Activated naive CD4-positive, alpha-beta T cell treated with anti-CD3 and anti-CD28 coated beads, Interleukin-2, amount 50 U/mL, for 72 hours (primary cell): ENCODE measurements at places on chromosomes 7 and 10. TPM values are rescaled to one million over a fixed set of nuclear protein-coding genes. Genes with fewer than 3 reads are reported as not detected.

Gene FAM25C
- total RNA-seq, result not detected

Gene AOAH
- total RNA-seq, result 6.0 TPM

Gene AKR1C1
- total RNA-seq, result 0.93 TPM

Gene PMPCB
- total RNA-seq, result 94.8 TPM

Gene SMC3
- 110 TPM for total RNA-seq

Gene CPVL
- total RNA-seq, result not detected

Gene RFC2
- total RNA-seq, result 84.5 TPM

Gene GIMAP2
- 47.8 TPM for total RNA-seq

Gene TDRD1
- 0.20 TPM for total RNA-seq

Gene C10orf143
- total RNA-seq, result 3.1 TPM

Gene ITGB8
- not detected for total RNA-seq

Gene NUTM2E
- not detected for total RNA-seq

Gene CDC14C
- total RNA-seq, result not detected

Gene SPDYE2B
- total RNA-seq, result not detected

Gene AASS
- total RNA-seq, result 1.7 TPM

Gene CHST3
- 0.16 TPM for total RNA-seq

Gene CTTNBP2
- total RNA-seq, result not detected

Gene PPP1R3C
- total RNA-seq, result 0.09 TPM

Gene FAM185A
- 5.7 TPM for total RNA-seq

Gene PON1
- not detected for total RNA-seq

Gene KIN
- total RNA-seq, result 10.8 TPM
